ENCODE measurements at places on chromosomes 11 and 22.

DNA sequence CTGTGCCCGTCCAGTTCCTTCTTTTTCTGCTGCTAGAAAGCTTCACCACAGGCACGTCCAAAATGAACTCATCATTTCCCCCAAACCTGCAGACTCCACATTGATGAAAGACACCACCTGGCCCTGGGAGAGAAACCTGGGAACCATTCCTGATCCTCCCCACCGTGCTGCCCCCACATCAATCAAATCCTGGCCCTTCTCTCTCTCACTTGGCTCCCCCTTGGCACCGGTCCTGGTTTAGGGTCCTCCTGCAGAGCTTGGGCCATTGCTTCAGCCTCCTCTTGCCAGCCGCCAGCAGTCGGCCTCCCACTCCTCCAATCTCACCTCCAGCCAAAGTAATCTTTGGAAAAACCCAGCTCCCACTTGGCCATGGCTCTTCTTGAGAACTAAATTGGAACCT, 38.5 kb downstream of the RIBC2 start:
- no peak for DNase-seq

DNA sequence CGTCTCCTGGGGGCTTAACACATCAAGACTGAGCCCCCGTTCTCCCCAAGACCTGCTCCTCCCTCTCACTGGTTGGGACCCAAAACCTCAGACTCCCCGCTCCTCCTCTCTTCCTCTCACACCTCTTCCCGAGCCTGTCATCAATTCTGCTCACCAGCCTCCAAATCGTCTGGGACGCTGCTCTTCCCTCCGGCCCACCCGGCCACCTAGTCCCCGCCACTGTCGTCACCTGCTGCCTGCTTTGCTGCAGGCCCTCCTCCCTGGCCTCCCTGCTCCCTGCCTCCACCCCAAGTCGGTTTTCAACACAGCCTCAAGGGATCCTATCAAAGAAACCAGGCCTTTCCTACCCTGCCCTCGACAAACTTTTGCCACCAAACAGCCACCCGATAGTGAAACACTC, 3.1 kb downstream of the MFNG start:
- DNase-seq, result no peak

DNA sequence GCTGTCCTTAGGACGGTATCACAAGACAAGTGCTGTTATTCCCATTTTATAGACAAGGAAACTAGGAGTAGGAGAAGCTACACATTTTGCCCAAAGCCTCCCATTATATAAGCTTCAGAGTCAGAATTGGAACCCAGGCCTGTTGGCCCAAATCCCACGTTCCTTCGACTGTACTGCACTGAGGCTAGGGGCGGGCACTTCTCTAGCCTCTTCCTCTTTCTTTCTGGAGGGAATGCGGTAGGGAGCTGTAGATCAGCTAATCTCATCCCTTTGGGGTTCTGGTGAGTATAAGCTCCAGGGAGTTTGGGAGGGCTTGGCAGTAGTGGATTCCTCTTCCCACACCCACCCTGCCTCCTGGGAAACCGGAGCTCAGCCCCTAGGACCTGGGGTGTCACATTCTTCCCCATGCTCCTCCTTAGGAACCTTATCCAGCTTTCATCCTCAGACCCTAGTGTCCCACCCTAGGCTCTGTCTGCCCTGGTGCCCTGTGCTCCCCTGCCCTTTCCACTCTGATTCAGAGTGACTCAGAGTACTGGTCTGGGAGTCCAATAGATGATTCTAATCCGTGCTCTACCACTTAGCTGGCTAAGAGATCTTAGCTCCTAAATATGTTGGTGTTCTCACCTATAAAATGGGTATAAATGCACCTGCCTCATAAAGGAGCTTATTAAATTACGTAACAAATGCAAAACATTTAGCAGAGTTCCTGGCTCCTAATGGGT, 29.3 kb downstream of the PHLDB1 start:
- no peak for DNase-seq

DNA sequence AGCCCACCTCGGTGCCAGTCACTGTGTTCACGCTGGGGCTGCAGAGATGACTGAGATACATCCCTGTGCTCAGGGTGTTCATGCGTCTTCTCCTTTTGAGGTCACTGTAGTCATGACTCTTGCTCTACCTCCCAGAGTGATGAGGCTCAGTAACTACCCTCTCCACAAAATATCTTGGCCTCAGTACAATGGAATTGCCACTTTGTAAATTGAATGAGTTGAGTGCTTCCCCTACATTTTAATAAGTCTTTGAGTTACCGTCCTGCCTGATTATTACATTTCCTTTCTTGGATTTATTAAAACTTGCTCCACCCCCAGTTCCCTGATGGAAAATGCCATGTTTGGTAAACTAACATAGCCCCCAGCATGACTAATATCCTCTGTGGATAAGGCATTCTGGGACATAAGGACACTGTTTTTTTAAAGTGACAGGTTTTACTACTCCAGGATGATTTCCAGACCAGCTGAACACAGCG, 15.9 kb downstream of the PRSS23 start:
- no peak for DNase-seq

- DNase-seq, result no peak
Observed at GRCh38 chr11:57427727-57428082, 784 bp upstream of the SLC43A3 start.

- no peak for DNase-seq
Observed at GRCh38 chr11:28009388-28009787, 98.6 kb downstream of the KIF18A start.

GRCh38 chr22:50544746-50545253, 899 bp upstream of the KLHDC7B start:
- DNase-seq, result no peak

DNA sequence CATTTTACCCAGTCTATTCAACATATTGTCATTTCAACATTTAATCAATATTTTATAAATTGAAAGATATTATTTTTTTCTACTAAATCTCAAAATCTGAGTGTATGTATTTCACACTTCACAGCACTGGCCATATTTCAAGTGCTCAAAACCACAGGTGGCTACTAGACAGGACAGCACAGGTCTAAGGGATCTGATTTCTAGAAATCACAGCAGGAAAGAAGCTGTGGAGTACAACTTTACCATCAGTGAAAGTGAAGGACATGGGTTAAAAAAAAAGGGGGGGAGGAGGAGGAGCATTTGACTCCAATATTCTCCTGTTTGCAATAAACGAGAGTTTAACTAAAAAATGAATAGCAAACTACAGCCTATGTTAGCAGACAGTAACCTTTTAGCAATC, 4.5 kb downstream of the PRDM10 start:
- DNase-seq, result no peak

GRCh38 chr11:36023922-36024321, 80.1 kb downstream of the LDLRAD3 start:
- no peak for DNase-seq

GRCh38 chr11:57315491-57315890, 9.3 kb downstream of the TNKS1BP1 start:
- no peak for DNase-seq

- DNase-seq, result no peak
Observed at GRCh38 chr11:37038911-37039310, 440.9 kb upstream of the RAG2 start.

GRCh38 chr11:115912484-115912945, 408.3 kb upstream of the CADM1 start:
- no peak for DNase-seq

Data from stimulated activated CD4-positive, alpha-beta T cell treated with anti-CD3 and anti-CD28 coated beads, Interleukin-2, amount 100 ng/mL, for 48 hours (primary cell).